ENCODE measurements at places on chromosomes 5 and 9. TPM values are rescaled to one million over a fixed set of nuclear protein-coding genes. Genes with fewer than 3 reads are reported as not detected.
A peak's percentile ranks its signal among the peaks of the same experiment; 100 is the strongest.

Gene IFNA13
- not detected for total RNA-seq

Gene GCNT1
- total RNA-seq: 8.5 TPM

Gene ZNF782
- 4.5 TPM for total RNA-seq

Gene DCTN3
- 59.3 TPM for total RNA-seq

Gene OR1L8
- not detected for total RNA-seq

Gene IRGM
- not detected for total RNA-seq

Gene MYMK
- total RNA-seq: not detected

DNA sequence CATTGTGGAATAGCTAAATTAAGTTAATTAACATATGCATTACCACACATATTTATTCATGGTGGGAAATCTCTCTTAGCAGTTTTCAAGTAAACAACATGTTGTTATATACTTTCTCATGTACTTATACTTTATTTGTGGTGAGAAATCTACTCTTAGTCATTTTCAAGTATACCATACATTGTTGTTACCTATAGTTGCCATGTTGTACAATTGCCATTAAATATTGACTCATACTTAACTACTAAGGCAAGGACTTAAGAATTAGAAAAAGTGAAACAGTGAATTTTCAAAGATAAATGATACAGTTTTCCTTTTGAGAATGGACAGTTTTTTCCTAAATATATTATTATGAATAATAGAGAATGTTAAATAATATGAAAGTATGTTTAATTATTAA lies 27.7 kb downstream of the UGCG start:
- H3K27me3 ChIP-seq: no peaks in the 10 kb centered on the region
- H3K4me1 ChIP-seq: peaks cover 28% of the 10 kb centered on the region
- H3K4me3 ChIP-seq: no peak overlapping the region
- H3K36me3 ChIP-seq: peaks cover 48% of the 10 kb centered on the region
- no peak for DNase-seq
- no peak overlapping the region for H3K27ac ChIP-seq

DNA sequence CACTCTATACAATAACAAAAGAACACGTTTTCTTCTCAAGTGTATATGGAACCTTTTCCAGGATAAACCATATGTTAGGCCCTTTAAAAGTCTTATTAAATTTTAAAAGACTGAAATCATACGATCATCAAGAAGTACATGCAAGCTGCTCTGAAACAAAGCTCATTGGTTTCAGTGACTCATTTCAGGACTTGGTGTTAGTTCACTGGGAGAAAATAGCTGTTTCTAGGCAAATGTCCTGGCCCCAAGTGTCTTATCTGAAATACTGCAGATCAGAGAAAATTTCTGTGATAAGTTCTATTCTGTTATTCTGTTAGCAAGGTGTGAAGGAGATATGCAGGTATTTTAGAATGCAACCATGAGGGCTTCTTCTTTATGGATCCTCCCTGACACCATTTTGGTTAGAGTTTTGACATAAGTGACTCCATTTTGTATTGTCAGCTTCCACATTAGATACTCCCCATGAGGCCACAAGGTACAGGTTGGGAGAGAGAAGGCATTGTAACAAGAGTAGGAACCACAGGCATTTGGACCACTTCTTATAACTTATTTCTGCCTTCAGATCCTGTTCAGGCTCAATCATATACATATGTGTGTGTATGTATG lies 7.5 kb upstream of the CCDC180 start:
- H3K36me3 ChIP-seq: no peaks in the 10 kb centered on the region
- no peak overlapping the region for H3K4me3 ChIP-seq
- H3K27ac ChIP-seq: no peak overlapping the region
- H3K4me1 ChIP-seq: no peaks in the 10 kb centered on the region
- H3K27me3 ChIP-seq: no peaks in the 10 kb centered on the region

DNA sequence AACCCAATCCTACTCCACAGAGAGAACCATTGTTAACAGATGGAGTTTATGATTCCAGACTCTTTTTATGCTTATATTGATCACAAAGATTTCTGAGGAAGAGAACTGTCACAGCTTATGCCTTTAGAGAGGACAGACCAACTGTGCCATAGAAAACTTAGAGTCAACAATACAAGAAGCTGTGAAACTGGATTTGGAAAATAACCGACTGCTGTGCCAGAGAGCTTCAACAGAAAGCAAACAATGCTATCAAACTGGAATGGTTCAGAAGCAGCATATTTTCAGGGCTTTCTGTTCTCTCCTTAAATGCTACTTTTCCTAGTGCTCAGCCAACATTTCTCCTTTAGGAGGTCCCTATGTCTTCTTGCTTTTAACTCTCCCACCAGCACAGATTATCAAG lies 5.0 kb downstream of the DCTN4 start:
- H3K27ac ChIP-seq: peak overlapping the region; percentile 48
- no peaks in the 10 kb centered on the region for H3K27me3 ChIP-seq
- DNase-seq: no peak
- H3K4me3 ChIP-seq: no peak overlapping the region
- peaks cover 54% of the 10 kb centered on the region for H3K36me3 ChIP-seq

- no peaks in the 10 kb centered on the region for H3K36me3 ChIP-seq
- H3K4me3 ChIP-seq: no peak overlapping the region
- no peak for DNase-seq
- no peaks in the 10 kb centered on the region for H3K4me1 ChIP-seq
- no peaks in the 10 kb centered on the region for H3K27me3 ChIP-seq
Observed at GRCh38 chr9:108167136-108167900, 677.7 kb upstream of the KLF4 start.

- peak; percentile 21 for DNase-seq
- H3K36me3 ChIP-seq: peaks cover 13% of the 10 kb centered on the region
- peaks cover 20% of the 10 kb centered on the region for H3K4me1 ChIP-seq
- H3K4me3 ChIP-seq: no peak overlapping the region
Observed at GRCh38 chr9:92727716-92728700, 36.6 kb downstream of the BICD2 start.

DNA sequence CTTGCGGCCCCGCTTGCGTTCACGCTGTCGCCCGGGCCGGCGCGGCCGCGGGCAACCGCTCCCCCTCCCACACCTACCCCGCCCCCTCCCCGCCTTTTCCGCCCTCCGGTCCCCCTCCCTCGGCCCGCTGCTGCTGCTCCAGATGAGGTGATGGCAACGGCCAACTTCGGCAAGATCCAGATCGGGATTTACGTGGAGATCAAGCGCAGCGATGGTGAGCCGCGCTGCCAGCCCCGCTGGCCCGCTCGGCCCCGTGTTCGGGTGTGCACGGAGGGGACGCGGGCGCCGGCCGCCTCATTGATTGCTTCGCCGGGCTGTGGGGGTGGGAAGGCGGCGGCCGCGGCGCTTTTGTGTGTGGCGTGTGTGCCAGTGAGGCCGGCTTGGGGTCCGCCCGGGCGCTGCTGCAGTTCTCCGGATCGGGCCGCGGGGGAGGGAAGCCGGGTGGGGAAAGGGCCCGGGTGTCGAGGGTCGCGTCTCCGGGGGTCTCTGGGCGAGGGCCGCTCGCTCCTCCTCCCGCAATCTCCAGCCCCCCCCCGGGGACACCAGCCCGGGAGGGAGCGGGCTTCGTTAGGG lies 403 bp downstream of the KIF2A start:
- H3K27me3 ChIP-seq: no peaks in the 10 kb centered on the region
- peak; percentile 81 for DNase-seq
- H3K36me3 ChIP-seq: no peaks in the 10 kb centered on the region
- H3K27ac ChIP-seq: peak overlapping the region; percentile 85

GRCh38 chr5:135263022-135263668 lies 135.9 kb downstream of the MACROH2A1 start:
- H3K4me3 ChIP-seq: no peak overlapping the region
- no peak for DNase-seq
- H3K36me3 ChIP-seq: no peaks in the 10 kb centered on the region
- no peaks in the 10 kb centered on the region for H3K27me3 ChIP-seq
- H3K27ac ChIP-seq: no peak overlapping the region

- H3K4me3 ChIP-seq: no peak overlapping the region
- no peaks in the 10 kb centered on the region for H3K36me3 ChIP-seq
- H3K4me1 ChIP-seq: peaks cover 83% of the 10 kb centered on the region
Observed at GRCh38 chr5:68268101-68268851, 52.7 kb downstream of the PIK3R1 start.

GRCh38 chr5:59371525-59372127 lies 521.9 kb downstream of the PDE4D start:
- no peak overlapping the region for H3K27ac ChIP-seq
- no peaks in the 10 kb centered on the region for H3K27me3 ChIP-seq
- DNase-seq: no peak
- no peak overlapping the region for H3K4me3 ChIP-seq
